ENCODE measurements at places on chromosomes 3 and 15.
A peak's percentile ranks its signal among the peaks of the same experiment; 100 is the strongest.

GRCh38 chr3:23422517-23422851 lies 219.4 kb downstream of the UBE2E2 start:
- DNase-seq, result no peak

DNA sequence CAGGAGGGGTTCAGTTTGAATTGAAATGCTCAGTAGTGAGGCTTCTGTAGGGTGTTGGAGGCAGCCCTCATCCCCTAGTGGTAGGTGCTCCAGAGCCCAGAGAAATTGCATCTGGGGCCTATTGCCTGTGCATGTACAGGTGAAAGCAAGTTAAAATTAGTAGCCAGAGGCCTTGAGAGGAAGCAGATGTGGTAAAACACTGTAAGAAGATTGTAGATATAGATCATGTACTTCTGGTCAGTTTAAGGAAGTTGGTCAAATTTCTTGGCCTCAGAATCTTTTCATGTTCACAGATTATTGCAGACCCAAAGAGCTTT lies 34.6 kb downstream of the IGSF10 start:
- DNase-seq, result no peak

- no peak for DNase-seq
Observed at GRCh38 chr15:59998950-59999611, 5.0 kb upstream of the FOXB1 start.

- no peak for DNase-seq
Observed at GRCh38 chr3:44939581-44940036, 36.4 kb downstream of the ZDHHC3 start.

GRCh38 chr3:29503958-29504357 lies 223.1 kb downstream of the RBMS3 start:
- peak; percentile 39 for DNase-seq

- peak; percentile 93 for DNase-seq
Observed at GRCh38 chr15:38129531-38130204, 123.0 kb upstream of the SPRED1 start.

DNA sequence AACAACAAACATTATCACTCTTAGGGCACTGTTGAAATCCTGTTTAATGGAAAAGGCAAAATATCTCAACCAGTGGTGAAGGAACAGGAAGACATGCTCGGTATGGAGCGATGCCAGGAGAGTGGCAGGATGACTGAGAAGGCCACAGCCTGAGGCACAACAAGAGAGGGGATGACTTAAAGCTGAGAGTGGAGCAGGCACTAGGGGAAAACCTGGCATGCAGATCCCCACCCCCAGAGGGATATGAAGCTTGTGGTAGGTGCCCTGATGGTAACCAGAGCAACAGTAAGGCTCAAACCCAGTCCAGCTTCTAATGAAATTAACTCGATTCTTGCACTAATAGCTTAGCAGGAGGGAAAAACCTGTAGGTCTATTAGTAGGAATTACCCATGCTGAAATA lies 40.4 kb downstream of the LYSMD4 start:
- DNase-seq, result no peak

DNA sequence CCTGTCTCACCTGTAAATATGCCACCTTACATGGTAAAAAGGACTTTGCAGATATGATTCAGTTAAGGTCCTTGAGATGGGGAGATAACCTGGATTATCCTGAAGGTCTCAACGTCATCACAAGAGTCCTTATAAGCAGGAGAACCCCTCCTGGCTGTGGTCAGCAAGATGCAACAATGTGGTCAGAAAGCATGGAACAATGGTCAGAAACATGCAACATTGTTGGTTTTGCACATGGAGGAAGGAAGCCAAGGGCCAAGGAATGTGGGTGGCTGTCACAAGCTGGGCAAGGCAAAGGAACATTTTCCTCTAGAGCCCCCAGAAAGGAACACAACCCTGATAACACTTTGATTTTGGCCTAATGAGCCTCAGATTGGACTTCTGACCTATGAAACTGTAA lies 9.4 kb upstream of the SUMF1 start:
- no peak for DNase-seq

GRCh38 chr3:67460841-67461510 lies 193.4 kb downstream of the SUCLG2 start:
- DNase-seq, result no peak

- no peak for DNase-seq
Observed at GRCh38 chr3:15952543-15953175, 154.9 kb upstream of the ANKRD28 start.

DNA sequence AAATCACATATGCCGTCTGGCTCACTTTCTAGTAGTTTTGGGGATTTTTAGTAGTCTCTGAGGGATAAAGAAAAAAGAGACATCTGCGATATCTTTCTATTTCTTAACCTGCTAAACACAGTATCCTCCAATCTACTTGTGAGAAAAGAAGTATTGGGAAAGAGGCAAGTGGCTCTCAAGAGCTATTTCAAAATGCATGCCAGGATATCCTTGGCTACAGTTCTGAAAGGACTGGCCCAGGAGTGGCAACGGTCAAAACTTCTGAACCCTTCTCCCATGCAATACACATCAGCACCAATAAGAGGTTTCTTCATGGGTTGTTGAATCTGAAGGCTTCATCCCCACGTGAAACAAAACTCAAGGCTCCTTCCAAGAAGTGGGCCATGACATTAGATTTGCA lies 204.0 kb upstream of the WNT5A start:
- no peak for DNase-seq

DNA sequence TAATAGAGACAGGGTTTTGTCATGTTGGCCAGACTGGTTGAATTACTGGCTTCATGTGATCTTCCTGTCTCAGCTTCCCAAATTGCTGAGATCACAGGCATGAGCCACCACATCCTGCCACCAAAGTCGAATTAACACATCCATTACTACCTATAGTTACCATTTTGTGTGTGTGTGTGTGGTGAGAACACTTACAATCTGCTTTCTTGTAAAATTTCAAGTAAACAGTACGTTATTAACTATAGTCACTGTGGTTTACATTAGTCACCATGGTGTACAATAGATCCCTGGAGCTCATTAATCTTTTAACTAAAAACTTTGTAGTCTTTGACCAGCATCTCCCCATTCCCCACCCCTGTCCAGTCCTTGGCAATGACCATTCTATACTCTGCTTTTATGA lies 270.0 kb downstream of the NAALADL2 start:
- DNase-seq, result no peak

GRCh38 chr3:151866711-151867410 lies 6.6 kb upstream of the SUCNR1 start:
- DNase-seq, result peak; percentile 39

- DNase-seq, result no peak
Observed at GRCh38 chr3:119313461-119313860, 19.3 kb downstream of the ARHGAP31 start.

DNA sequence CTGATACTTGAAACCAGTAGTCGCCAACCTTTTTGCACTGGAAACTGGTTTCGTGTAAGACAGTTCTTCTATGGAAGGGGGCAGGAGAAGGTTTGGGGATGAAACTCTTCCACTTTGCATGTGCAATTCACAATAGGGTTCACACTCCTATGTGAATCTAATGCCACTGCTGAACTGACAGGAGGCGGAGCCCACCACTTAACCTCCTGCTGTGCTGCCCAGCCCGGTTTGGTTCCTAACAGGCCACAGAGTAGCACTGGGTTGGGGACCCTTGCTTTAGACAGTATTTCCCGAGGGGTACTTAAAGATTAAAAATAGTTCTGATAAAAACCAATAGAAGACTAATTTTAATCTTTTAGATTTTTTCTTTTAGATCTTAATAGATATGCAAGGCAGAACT lies 11.1 kb downstream of the TFG start:
- DNase-seq, result no peak

Data from right hindlimb (tissue), 1 donor.